Activated T-helper 17 cell treated with anti-CD3 and anti-CD28 coated beads, Interleukin-2, amount 50 U/mL, for 72 hours (primary cell): ENCODE measurements at places on chromosomes 6 and 20.

DNA sequence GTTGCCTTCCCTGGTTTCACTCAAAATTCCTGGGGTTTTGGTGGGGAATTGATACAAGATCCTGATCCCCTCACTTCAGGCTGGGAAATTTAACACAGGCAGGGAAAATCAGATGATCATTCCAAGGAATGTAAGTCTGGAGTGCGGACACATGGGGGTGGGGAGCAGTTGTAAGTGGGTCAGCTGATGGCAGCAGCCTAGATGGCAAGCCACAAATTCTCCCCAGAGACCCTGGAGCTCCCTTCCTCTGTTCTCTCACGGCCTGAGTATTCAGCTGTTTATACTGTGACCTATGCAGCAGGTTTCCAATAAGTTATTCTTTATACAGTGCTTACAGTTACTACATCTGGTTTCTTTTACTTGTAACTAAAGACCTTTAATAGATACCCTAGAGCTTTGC lies 144.9 kb downstream of the SH3BGRL2 start:
- ATAC-seq, result no peak

GRCh38 chr20:14573676-14574075 lies 236.3 kb upstream of the FLRT3 start:
- ATAC-seq, result no peak

GRCh38 chr6:54100411-54101006 lies 10.7 kb upstream of the MLIP start:
- ATAC-seq, result no peak

DNA sequence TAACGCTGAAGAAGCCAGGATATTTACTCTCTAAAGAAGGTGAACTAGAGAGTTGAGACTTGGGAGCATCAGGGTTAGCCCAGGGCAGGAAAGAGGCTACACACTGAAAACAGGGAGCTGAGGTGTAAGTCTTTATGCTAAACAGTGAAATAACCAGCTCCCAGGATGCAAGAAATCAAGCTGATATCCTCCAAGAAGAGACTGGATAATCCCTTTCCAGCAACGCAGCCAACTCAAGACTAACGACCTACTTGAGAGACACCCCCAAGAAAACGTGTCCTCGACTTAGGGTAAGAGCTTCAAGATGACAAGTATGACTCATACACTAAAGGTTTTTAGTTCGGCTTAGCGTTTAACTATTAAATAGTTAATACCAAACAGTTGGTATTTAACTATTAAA lies 202.2 kb downstream of the TASP1 start:
- ATAC-seq, result no peak

DNA sequence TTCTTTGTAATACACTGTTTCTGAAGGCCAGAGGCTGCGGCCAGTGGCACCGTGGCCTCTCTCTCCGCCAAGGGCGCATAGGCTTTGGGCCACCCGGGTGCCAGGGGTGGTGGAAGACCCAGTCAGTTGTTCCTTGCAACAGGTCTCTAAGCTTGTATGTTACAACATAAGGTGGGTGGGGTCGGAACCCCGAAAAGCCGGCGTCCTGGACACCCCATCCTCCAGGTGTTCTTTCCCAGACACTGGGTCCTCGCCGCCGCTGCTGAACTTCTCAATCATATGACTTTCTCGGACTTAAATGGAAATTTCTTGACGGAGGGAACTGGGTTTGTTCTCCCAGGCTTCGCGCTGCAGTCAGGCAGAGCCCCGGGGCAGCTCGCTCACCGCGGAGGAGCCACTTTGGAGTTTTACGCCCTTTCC lies 983 bp upstream of the KCNQ5 start:
- ATAC-seq, result no peak

GRCh38 chr6:11917951-11918738 lies 94.0 kb upstream of the HIVEP1 start:
- no peak for ATAC-seq
